ENCODE measurements at places on chromosomes 5 and 9. TPM values are rescaled to one million over a fixed set of nuclear protein-coding genes. Genes with fewer than 3 reads are reported as not detected.

The CBY3 gene
- not detected for total RNA-seq

The TMEM171 gene
- total RNA-seq, result not detected

The COL15A1 gene
- 150 TPM for total RNA-seq

The TBC1D13 gene
- total RNA-seq, result 20.8 TPM

The LECT2 gene
- total RNA-seq, result not detected

The TPPP gene
- 45.7 TPM for total RNA-seq

The BTNL3 gene
- 0.13 TPM for total RNA-seq

The NEURL1B gene
- total RNA-seq, result 45.7 TPM

The PSAT1 gene
- 2.1 TPM for total RNA-seq

The OMD gene
- 19.9 TPM for total RNA-seq

The POU5F2 gene
- 2.5 TPM for total RNA-seq

All from esophagus muscularis mucosa (tissue), 4 donors.